Diencephalon (tissue), 1 donor: ENCODE measurements at places on chromosomes 2 and 18. TPM values are rescaled to one million over a fixed set of nuclear protein-coding genes. Genes with fewer than 3 reads are reported as not detected.

Gene POTEI
- 1.2 TPM for total RNA-seq

Gene CNTNAP5
- total RNA-seq = 66.2 TPM

Gene CRYBA2
- not detected for total RNA-seq

Gene ALMS1
- 60.2 TPM for total RNA-seq

Gene SLC40A1
- 51.0 TPM for total RNA-seq

Gene ANKRD30B
- total RNA-seq = 3.9 TPM

Gene IL1B
- total RNA-seq = 1.2 TPM

Gene ABCG8
- total RNA-seq = 1.2 TPM

Gene ST8SIA5
- total RNA-seq = 7.8 TPM

Gene GULP1
- 59.3 TPM for total RNA-seq

Gene PRADC1
- total RNA-seq = 12.5 TPM

Gene REG1A
- 0.46 TPM for total RNA-seq

Gene HRH4
- total RNA-seq = 0.23 TPM

Gene TNFRSF11A
- total RNA-seq = 0.46 TPM

Gene SRD5A2
- total RNA-seq = 0.23 TPM

Gene ZFAND2B
- 12.5 TPM for total RNA-seq

Gene ERICH2
- total RNA-seq = 1.6 TPM

Gene CDH19
- 0.23 TPM for total RNA-seq

Gene IL36G
- not detected for total RNA-seq

Gene RFX8
- 1.2 TPM for total RNA-seq

Gene SMYD1
- not detected for total RNA-seq

Gene CD207
- not detected for total RNA-seq

Gene IGFBP5
- 59.3 TPM for total RNA-seq

Gene OTOS
- not detected for total RNA-seq

Gene FZD7
- 7.4 TPM for total RNA-seq

Gene ZSWIM2
- 0.23 TPM for total RNA-seq

Gene PFN4
- 0.92 TPM for total RNA-seq

Gene C2orf66
- 0.69 TPM for total RNA-seq

Gene WNT10A
- 0.46 TPM for total RNA-seq

Gene TRIB2
- total RNA-seq = 205 TPM

Gene CYTIP
- 0.92 TPM for total RNA-seq

Gene TTN
- total RNA-seq = 2.3 TPM

Gene SCN2A
- 252 TPM for total RNA-seq

Gene SAG
- total RNA-seq = 1.4 TPM

Gene KRCC1
- total RNA-seq = 16.4 TPM

Gene KCNIP3
- 12.7 TPM for total RNA-seq

Gene ANO7
- total RNA-seq = 0.46 TPM

Gene ACMSD
- total RNA-seq = not detected

Gene MLPH
- total RNA-seq = 0.69 TPM

Gene GAL3ST2
- total RNA-seq = 0.69 TPM

Gene ASAP2
- total RNA-seq = 51.7 TPM

Gene SLC4A3
- total RNA-seq = 50.5 TPM

Gene PRSS56
- total RNA-seq = 1.6 TPM

Gene RGPD4
- total RNA-seq = 0.23 TPM

Gene ALKAL2
- total RNA-seq = 1.4 TPM

Gene HJURP
- total RNA-seq = 4.4 TPM

Gene LYG1
- 0.46 TPM for total RNA-seq
